ENCODE measurements at places on chromosomes 13 and 19.

DNA sequence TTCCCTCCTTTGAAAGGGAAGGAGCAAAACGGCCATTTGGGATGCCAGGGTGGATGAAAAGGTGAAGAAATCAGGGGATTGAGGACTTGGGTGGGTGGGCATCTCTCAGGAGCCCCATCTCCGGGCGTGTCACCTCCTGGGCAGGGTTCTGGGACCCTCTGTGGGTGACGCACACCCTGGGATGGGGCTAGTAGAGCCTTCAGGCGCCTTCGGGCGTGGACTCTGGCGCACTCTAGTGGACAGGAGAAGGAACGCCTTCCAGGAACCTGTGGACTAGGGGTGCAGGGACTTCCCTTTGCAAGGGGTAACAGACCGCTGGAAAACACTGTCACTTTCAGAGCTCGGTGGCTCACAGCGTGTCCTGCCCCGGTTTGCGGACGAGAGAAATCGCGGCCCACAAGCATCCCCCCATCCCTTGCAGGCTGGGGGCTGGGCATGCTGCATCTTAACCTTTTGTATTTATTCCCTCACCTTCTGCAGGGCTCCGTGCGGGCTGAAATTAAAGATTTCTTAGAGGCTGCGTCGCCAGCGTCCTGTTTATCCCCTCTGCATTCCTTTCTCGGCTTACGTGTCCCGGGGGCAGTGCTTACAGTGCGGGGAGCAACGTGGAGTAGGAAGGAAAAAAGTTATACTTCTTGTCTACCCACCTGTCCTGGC is 15.2 kb upstream of the S1PR4 start:
- DNase-seq = peak; percentile 53

DNA sequence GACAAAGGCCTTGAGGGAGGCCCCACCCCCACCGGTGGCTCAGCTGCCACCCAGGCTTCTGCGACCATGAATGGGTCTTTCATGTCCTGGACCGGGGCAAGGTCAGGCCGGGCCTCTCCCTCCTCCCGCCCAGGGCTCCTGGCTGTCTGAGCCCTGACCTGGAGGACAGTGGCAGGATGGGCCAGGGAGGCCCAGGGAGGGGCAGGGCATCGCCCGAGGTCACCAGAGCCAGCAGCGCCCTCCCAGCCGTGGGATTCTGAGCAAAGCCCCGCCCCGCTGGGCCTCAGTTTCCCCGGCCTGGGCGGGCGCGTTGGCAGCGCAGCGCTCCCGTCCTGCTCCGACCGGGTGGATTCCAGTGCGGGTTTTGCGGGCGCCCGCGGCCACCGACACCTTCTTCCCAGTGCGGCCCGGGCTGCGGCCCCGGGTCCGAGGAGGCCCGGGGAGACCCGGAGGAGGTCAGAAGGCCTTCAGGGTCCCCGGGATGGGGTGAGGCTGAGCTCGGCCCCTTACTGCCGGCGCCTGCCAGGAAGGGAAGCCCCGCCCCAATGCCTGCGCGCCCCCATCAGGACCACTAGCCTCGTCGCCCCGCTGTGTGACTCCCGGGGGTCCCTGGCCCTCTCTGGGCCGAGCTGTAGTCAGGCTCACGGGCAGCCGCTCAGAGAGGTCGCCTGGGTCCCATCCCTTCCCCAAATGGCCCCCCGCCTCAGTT is 24.6 kb upstream of the SEMA6B start:
- no peak for DNase-seq

DNA sequence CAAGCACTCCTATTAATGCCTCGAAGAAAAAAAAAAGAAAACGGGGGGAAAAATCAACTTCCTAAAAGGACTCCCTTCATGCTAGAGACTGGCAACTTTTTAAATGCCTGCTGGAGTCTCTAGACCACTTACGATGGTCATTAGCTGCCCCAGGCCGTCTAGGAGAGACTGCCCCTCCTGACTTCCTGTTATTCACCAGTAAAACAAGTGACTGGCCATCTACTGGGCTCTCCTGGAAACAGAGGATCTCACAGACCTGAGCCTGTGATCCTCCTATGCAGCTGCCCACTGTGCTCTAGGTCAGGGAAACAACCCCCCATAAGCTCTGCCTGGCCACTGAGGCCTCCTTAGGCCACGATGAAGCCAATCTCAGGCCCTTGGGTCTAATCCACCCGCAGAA is 7.4 kb downstream of the ZNF266 start:
- DNase-seq = no peak

GRCh38 chr19:31804668-31805067 is 455.4 kb upstream of the TSHZ3 start:
- DNase-seq = no peak

GRCh38 chr19:7533281-7533885 is 2.1 kb upstream of the PNPLA6 start:
- no peak for DNase-seq

DNA sequence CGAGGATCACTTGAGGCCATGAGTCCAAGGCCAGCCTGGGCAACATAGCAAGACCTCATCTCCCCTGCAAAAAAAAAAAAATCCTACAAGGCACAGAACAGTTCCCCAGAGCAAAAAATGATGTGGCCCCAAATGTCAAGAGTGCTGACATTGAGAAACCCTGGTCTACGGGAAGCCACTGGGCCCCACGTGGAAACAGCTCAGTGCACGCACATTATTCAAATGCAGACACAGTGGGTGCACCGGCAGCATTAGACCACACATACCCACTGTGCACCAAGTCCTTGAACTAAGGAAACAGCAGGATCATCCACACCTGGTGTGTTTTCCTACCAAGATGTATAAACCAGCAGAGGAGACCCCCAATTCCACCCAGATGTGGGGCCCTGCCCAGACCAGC is 35.0 kb upstream of the ADGRE5 start:
- no peak for DNase-seq

- no peak for DNase-seq
Observed at GRCh38 chr19:43624933-43625332, 5.5 kb upstream of the ZNF428 start.

- DNase-seq = no peak
Observed at GRCh38 chr13:49225223-49226042, 5.3 kb downstream of the MLNR start.

GRCh38 chr19:31387717-31388301 is 38.6 kb upstream of the TSHZ3 start:
- no peak for DNase-seq

- DNase-seq = no peak
Observed at GRCh38 chr19:42081584-42082203, 5.7 kb downstream of the ZNF574 start.

DNA sequence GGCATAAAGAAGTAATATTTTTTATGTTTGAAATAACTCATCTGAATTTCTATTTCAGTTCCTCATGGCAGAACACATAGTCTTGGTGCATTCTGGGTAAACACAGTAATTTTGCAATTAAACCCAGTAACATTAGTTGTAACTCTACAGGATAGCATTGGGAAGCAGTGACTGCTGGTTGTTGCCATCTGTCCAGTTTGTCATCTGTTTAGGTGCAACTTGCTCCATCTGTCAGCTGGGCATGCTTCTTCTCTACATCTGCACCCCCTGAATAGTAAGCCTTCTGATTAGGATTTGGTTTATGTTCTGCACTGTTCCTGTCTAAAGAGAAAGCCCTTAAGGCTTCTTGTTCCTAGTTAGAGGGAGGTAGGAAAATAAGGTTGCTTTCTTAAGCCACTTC is 63.5 kb upstream of the CSNK1A1L start:
- DNase-seq = no peak

GRCh38 chr13:95771905-95772304 is 95.0 kb downstream of the DNAJC3 start:
- DNase-seq = no peak

- DNase-seq = no peak
Observed at GRCh38 chr13:75432045-75432444, 49.9 kb downstream of the TBC1D4 start.

- DNase-seq = no peak
Observed at GRCh38 chr13:46773541-46773940, 23.4 kb downstream of the ESD start.

DNA sequence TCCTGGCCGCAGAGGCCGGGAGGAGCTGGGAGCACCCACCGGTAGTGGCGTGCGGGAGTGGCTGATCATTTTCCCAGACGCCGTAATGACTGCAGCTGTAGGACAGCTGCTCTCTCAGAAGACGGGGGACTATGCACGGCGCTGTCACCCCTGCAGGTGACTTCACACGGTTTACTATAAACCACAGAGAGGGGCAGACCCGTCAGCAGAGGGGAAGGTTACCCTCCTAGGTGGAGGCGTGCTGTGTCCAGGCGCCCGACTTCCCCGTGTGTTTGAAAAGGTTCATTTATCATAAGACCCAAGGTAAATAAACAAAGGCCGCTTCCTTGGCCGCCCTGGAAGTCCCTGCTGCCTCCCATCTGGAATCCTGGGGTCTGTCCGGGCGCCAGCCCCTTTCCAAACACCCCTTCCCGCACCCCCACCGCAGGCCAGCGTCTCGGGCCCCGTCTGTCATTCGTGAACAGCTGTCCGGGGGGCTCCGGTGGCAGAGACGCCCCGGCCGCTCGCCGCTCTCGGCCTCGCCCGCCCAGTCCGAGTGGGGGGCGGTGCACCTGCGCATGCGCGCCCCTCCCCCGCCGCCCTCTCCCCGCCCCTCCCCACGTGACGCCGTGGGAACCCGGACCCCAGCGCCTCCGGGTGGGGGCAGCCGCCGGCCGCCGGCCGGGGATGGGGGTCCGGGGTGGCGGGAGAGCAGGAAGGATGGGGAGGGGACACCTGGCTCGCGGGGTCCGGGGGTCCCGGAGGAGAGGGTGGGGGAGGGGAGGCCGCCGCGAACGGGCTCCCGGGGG is 915 bp downstream of the SHC2 start:
- DNase-seq = peak; percentile 25

DNA sequence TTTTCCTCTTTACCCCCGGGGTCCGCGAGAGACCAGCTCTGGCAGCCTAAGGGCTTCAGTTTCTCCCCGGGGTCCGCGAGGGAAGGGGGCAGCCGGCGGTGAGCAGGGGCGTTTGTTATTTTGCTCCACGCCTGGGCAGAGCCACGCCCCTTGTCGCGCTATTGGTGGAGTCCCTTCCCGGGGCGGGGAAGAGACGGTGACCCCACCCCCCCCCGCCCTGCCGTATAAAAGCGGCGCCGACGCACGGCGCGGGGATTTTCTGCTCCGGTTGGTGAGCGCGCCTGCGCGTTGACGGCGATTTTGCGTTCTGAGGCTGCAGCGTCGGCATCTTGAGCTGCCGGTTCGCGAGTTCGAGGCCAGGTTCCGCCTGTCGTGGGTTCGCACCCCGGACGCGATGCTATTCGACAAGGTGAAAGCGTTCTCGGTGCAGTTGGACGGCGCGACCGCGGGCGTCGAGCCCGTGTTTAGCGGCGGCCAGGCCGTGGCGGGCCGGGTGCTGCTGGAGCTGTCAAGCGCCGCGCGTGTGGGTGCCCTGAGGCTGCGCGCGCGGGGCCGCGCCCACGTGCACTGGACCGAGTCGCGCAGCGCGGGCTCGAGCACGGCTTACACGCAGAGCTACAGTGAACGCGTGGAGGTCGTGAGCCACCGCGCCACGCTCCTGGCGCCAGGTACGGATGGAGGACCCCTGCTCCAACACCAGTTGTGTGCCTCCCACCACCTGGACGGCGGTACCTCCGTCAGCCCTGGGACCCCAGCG is at the start of gene ARRDC2:
ARRDC2 (plus strand) TSS at position 254 of the 757 bp plus-strand sequence; CDS start at position 395, 141 bp downstream.
- peak; percentile 86 for DNase-seq

DNA sequence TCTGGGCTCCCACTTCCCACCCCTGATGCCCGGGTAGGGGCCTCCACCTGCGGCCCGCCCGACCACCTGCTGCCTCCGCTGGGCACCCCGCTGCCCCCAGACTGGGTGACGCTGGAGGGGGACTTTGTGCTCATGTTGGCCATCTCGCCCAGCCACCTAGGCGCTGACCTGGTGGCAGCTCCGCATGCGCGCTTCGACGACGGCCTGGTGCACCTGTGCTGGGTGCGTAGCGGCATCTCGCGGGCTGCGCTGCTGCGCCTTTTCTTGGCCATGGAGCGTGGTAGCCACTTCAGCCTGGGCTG is 7.9 kb downstream of the DBP start:
- no peak for DNase-seq

- DNase-seq = no peak
Observed at GRCh38 chr13:45398877-45399276, 19.3 kb downstream of the SLC25A30 start.

GRCh38 chr13:103386341-103386740 is 320.1 kb upstream of the SLC10A2 start:
- no peak for DNase-seq

- DNase-seq = no peak
Observed at GRCh38 chr19:32251634-32252332, 93.6 kb upstream of the ZNF507 start.

- peak; percentile 41 for DNase-seq
Observed at GRCh38 chr13:51125495-51126226, 14.6 kb upstream of the C13orf42 start.

- no peak for DNase-seq
Observed at GRCh38 chr13:50618206-50618605, 225.3 kb downstream of the DLEU7 start.

DNA sequence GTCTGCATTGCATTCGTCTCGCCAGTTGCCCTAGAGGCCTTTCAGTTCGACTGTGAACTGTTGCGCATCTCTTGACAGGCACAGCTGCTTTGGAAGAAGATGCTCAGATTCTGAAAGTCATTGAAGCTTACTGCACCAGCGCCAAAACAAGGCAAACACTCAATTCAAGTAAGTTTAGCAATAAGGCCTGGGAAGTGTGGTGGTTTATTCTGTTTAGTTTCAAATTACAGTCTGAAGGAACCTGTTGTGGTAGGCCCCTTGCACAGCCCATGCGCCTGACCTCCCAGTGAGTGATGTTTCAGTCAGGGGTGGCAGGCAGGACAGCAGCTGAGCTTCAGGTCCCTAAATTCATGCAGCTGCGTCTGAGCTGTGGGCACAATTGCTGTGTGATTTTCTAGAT is 32.2 kb upstream of the TEX29 start:
- DNase-seq = no peak

DNA sequence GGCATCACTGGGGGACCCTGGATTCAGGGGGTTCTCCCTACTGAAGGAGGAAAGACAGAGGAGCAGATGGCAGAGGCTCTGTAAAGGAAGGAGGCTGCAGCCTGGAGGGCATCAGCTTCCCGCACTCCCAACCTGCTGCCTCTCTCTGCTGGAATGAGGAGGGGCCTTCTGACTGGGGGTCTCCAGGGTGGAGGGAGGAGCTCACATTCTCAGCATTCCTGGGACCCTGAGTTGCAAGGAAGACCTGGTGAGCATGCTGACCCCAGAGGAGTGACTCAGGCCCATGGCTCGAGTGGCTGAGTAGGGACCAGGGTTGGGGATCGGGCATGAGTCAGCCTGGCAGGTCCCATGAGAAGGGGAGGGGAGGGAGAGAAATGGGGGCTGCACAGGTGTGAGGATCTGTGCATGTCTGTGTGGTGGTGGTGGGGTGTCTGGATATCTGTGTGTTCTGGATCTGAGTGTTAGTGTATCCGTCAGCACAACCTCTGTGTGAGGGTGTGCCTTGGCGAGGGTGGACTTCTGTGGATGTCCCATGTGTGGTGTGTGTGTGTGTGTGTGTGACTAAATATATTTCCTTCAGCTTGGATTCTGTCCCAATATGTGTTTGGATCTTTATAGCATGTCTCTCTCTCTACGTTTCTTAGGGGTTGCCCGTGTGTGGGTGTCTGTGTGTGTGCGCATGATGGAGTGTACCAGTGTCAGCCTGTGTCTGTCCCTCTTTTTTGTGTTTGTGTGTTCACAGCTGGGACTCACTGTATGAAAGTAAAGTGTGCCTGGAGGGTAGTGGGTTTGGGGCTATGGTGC is 4.6 kb downstream of the AXL start:
- no peak for DNase-seq

- no peak for DNase-seq
Observed at GRCh38 chr13:76873445-76873844, 12.8 kb downstream of the KCTD12 start.
